ENCODE measurements at places on chromosomes 13 and 19.

DNA sequence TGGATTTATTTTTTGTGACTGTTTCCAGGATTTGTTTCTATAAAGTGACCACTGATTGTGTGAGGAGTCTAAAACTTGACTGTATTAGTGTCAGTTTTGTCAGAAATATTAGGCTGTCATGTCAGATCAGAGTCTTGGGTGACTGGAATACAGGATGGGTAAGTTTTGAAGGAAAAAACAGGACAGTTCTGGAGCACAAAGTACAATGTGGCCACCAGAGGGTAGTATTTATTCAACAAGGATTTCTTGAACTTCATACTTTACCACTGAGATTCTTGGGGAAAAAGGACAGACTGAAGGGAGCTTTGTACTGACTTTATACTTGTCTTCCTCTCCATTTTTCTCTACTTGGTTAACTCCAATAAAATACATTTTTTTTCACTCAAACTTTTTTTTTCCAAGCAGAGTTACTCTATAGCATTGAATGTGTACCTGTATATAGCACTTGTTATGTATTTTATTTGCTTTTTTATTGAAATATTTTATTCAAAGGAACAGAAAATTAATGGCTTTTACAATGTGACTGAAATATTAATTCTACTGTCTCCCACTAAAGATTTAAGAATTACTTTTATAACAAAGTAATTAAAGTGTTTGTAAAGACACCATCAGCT, 51.1 kb downstream of the LMO7 start:
- DNase-seq = peak; percentile 44

- DNase-seq = no peak
Observed at GRCh38 chr13:22081430-22081829, 410.6 kb downstream of the FGF9 start.

GRCh38 chr13:87498681-87499080, 172.5 kb upstream of the SLITRK5 start:
- peak; percentile 41 for DNase-seq

GRCh38 chr13:71605744-71606143, 261.3 kb downstream of the DACH1 start:
- no peak for DNase-seq

- no peak for DNase-seq
Observed at GRCh38 chr13:51292000-51292565, 47.4 kb upstream of the SERPINE3 start.

DNA sequence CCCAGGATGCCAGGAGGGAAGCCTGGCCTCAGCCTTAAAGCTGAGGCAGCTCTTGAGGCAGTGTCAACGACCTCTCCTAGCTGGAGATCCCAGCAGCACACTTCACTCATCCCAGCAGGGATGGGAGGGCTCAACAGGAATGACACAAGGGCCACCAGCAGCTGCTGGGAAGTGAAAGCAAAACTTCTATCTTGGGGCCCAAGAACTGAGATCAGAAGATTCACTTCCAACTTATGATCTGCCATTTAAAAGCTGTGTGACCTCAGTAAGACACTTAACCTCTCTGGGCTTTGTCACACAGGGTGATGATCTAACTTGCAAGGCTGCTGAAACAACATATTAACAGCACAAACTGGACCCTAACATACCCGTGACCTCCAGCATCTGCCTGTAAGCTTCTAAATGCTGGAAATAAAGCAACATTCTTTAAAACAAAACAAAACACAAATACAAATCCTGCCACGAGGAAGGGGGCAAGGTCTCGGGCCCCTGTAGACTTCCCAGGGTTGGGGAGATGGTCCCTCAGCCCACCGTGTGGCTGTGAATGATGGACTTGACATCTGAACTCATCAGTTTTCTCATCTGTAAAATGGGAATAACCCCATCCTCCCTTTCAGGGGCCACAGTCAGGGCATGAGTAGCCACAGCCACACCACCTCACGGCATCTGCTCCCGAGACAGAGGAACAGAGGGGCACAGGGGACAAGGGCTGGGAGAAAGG, 22.7 kb downstream of the ELL start:
- DNase-seq = no peak

- DNase-seq = peak; percentile 83
Observed at GRCh38 chr19:18496167-18496979, 25.5 kb downstream of the ELL start.

DNA sequence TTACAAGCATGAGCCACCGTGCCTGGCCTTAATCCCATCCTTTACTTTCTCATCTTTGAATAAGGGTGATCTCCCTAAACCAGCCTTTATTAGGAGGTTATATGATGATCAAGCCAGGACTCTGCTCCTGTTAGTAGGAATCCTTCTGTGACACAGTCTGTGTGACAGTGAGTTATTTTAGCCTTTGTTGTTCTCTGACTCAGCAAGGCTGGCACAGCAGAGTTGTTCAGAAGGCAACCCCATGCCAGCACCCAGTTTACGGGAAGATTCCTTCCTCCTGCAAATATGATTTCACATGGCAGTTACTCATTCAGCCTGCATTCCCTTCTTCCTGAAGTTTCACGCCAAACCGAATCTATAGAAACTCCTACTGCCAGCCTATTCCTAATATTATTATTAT, 10.5 kb upstream of the MIER2 start:
- peak; percentile 93 for DNase-seq

GRCh38 chr13:53090461-53090860, 61.8 kb downstream of the OLFM4 start:
- DNase-seq = no peak

DNA sequence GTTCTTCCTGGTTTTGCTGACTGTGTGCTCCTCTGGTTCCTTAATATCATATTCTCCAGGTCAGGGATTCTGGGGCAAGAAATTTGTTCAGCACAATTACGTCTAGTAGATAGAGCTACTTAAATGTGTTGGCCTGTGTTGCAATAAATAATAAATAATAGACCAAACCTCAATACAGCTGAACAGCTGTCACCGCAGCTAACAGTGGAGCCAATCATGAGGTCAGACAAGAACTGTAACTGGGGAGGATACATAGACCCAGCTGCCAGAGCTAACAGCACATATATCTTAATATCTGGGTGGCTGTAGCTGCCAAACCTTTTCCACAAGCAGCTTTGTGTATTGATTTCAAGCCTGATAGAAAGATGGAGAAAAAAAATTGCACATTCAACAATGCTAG, 1596.3 kb upstream of the PCDH20 start:
- DNase-seq = no peak

DNA sequence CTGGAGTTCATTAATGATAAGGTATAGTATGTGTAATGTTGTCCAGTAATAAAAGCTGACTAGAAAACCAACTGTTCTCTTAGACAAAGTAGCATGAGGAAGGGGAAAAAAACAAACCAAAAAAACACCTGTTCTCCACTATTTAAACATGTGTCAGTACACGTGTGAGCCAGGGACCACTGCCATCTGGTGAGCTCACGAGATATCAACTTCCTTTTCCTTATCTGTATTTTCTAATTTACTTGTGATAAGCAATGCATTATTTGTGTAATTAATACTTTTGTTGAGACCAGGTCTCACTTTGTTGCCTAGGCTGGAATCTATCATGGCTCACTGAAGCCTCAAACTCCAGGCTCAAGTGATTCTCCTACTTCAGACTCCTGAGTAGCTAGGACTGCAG, 4.3 kb upstream of the SIX5 start:
- no peak for DNase-seq

- no peak for DNase-seq
Observed at GRCh38 chr19:13990085-13990484, 16.0 kb downstream of the RFX1 start.

DNA sequence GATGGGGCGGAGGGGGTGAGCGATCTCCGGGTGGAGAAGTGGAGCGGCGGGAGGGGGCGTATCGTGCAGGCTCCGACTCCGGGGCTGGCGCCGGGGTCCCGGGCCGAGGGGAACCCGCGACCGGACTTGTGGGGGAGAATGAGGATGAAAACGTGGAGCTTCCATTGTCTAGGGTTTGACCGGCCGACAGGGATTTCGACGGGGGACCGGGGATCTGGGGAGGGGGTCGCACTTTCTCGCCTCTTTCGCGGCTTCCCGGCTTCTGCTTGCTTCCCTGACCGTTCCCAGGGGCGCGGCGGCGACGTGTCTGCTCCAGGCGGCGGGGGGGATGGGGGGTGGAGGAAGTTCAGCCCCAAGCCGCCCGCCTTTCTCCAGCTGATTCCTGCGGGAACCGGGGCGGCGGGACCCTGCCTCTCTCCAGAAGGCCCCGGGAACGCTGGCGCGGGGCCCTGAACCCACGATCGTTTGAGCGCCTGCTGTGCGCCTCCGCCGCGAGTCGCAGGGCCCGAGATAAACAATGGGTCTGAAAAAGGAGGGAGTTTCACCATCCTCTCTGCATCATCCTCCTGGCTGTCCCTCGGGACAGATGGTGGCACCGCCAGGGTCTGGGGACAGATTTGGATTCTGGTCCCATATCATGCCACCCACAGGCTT, 790 bp downstream of the TPM4 start:
- DNase-seq = no peak

GRCh38 chr13:103437651-103438050, 371.4 kb upstream of the SLC10A2 start:
- DNase-seq = no peak

- DNase-seq = no peak
Observed at GRCh38 chr19:43818500-43818899, 8.6 kb upstream of the ZNF283 start.

GRCh38 chr13:65825039-65825438, 1405.1 kb downstream of the PCDH9 start:
- DNase-seq = no peak
